HL-60 (cell line): ENCODE measurements at places on chromosomes 5 and 9.

DNA sequence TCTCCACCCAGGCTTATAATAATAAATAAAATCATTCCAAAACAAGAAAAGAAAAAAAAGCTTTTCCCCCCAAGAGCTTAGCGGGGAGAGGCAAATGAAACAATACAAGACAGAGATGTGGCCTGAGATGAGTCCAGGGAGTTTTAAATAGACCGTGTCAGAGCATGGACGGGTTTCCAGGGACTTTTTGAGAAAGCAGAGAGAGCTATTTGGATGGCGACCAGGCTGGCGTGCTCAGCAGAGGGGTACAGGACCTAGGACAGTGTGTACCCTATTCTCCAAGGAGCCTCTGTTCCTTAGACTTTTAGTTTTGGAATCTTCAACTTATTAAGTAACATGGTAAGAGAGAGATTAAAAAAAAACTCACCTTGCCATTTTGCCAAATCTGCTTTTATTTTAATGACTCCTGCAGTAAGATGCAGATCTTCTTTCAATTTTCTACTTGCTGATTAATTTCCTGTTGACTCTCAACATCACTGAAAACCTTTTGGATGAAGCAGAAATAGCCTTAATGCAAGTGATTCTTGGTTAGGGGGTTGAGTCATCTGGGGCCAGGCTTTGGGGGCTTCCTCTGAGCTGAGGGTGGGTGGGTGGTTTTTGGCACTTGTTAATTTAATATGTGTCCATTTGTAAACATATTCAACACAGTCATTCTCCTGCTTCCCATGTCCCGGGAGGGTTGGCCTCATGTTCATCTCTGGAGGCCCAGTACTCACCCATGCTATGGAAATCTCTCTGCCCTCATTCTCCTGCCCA lies 49.6 kb upstream of the OSMR start:
- no peak for DNase-seq

DNA sequence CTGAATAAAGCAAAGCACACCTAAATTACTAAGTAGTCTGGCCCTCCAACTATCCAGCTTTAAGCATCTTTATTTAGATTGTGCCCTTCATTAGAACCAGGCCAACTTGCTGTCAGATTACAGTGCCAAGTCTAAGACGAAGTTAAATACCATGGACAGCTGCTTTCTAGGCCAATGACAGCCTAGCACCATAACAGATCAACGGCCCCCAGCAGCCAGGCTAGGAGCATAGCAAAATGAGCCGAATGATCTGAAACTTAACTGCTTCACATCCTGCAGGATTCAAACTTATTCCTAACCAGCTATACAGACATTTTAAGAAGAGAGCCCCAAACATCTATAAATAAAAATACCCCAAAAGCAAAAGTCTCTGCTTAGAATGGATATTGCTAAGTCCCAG lies 6.8 kb downstream of the SLC24A2 start:
- no peak for DNase-seq

- DNase-seq: no peak
Observed at GRCh38 chr9:34451545-34451944, 6.8 kb downstream of the FAM219A start.

- no peak for DNase-seq
Observed at GRCh38 chr5:38143384-38143783, 115.0 kb upstream of the EGFLAM start.

- no peak for DNase-seq
Observed at GRCh38 chr5:139262059-139262741, 31.3 kb upstream of the MATR3 start.

- no peak for DNase-seq
Observed at GRCh38 chr9:88421348-88421747, 33.1 kb downstream of the SPIN1 start.

DNA sequence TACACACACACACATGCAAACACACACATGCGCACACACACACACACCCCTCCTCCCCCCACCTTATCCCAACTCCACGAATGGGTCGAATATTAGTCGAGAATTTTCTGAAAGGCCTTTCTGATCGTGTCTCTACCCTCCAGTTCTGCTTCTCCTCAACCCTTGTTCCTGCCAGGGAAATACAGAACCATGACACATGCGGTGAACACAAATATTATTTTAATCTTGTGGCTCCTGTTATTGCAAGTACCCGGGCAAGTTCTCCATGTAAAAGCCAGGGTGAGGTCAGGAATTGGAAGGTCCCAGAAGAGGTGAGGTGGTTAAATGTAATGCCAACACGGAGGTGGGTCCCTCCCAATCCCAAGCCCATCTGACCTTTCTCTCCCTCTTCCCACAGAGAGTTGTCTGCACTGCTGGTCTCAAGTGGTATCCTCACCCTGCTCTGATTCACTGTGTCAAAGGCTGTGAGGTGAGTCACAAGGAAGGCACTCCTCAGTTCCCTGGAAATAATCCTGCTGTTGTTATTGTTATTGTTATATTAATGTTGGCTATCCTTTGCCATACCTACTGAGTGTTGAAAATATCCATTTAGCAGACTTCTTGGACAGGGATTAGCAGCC lies 223.7 kb downstream of the PAPPA start:
- no peak for DNase-seq

DNA sequence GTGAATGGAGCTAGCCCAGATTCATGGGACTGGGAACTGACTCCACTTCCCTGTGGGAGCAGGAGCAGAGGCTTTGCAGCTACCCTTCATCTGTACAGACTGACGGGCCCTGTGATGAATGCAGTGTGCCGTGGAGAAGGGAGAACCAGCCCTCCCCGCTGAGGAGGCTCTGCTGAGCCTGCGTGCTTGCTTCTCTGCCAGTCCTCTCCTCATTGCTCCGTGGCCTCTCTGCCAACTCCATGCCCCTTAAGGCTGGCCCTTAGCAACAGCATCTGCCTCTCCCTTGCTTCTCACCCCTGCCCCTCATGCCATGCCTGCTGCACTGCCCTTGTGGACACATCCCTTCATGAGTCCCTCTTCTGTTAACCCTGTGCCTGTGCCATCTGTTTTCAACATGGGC lies 53.6 kb downstream of the GADD45G start:
- DNase-seq: no peak

DNA sequence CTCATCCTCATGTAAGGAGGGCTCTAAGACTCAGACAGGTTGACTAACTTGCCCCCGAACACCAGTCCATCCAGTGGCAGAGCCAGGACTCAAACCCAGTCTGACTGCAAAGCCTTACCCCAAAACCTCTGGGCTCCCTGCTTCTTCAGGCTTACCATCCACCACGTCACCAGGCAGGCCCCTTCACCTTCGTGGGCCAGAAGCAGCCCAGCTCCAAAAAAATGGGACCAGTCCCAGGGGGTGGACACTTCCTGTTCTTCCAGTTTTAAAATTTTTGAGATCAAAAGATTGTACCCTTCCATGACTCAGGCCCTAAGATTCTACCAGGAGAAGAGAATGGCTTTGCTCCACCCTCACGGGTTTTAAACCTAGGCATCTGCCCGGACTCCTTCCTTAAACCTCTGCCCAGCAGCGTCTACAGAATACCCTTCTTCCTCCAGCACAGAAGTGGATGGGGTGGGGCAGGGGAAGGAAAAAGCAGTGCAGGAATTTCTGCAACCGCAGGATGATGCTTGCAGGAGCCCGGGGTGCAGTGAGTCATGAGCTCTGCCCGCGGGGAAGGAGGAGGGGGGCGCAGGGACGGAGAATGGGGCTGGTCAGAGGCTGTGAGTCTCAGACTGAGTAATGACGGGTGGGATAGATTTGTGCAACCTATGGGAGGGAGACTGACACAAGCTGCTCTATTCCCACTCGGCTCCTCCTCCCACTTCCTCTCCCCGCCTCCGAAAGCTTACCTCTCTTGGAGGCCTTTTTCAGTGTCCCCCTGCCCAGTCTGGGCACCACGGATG lies 50.4 kb upstream of the STXBP1 start:
- peak; percentile 52 for DNase-seq

- no peak for DNase-seq
Observed at GRCh38 chr9:130069048-130069447, 15.3 kb downstream of the GPR107 start.

- no peak for DNase-seq
Observed at GRCh38 chr5:53165431-53166182, 56.0 kb upstream of the MOCS2 start.

- DNase-seq: no peak
Observed at GRCh38 chr9:79176014-79176697, 395.6 kb upstream of the TLE4 start.
